ENCODE measurements at places on chromosomes 11 and 22.

- DNase-seq = no peak
Observed at GRCh38 chr22:44260216-44261035, 52.3 kb downstream of the SHISAL1 start.

- no peak for DNase-seq
Observed at GRCh38 chr11:1857064-1857463, 4.2 kb downstream of the LSP1 start.

DNA sequence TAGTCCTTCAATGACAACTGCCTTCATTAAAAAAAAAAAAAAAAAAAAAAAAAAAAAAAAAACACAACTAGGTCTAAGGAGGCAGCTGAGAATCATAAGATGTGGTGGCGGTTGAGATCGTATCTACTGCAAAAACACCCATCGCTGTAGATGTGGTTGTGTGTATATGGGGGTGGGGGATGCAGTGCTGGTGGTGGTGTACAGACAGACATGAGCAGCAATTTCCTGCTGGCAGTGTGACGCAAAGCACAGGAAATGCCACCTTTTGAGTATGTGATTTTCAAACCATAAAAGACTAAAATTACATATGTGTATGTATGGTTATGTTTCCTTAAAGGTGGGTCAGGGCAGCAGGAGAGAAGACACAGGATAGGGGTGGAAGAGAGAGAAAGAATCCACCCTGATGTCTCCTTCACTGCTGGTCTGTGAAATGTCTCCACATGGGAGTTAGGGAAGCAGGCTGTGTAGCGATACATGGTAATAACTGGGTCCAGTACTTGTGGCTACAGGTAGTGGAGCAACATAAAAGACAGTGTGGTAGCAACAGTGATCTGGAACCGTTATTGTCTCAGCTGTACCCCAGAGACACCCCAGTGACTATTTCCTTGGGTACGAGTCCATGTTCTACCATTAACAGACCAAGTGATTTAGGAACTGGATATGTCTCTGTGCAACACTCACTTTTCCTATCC is 57.9 kb downstream of the SYTL2 start:
- DNase-seq = peak; percentile 54

GRCh38 chr11:63872800-63873197 is 33.9 kb downstream of the MARK2 start:
- no peak for DNase-seq

- no peak for DNase-seq
Observed at GRCh38 chr11:102330231-102330630, 12.9 kb downstream of the BIRC3 start.

DNA sequence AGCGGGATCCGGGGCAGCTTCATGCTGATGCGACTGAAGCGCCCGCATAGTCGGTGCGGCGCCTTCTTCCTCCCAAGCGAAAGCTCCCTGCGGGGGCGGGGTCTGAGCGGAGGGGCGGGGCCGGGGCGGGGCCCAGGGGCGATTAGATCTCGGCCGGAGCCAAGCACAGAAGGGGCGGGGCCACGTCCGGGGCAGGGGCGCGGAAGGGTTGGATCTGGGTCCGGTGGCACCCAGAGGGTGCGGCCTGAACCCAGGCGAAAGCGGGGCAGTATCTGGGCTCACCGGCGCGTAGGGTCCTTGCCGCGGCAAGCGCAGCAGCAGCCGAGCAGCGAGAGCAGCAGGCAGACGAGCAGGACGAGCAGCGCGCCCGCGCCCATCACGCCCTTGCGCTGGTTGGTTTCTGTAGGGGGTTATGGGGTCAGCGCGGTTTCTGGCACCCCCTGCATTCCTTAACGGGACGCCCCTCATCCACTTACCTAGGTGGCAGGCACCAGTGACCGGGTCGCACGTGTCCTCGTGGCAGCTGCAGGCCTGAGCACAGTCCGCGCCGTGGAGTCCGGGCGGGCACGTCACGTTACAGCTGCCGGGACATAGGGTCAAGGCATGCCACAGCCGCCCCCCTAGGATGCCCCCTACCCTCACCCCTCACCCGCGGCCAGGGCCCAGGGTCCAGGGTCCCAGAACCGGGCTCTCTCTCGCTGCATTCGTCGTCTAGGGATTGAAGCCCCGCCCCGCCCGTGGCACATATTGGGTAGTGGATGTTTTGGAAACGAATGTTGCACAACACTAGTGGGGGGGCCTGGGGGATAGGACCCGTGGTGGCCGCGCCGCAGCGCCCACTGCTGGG is 8.1 kb downstream of the SCARF2 start:
- no peak for DNase-seq

GRCh38 chr11:88357323-88358039 is 19.9 kb upstream of the CTSC start:
- DNase-seq = peak; percentile 48

DNA sequence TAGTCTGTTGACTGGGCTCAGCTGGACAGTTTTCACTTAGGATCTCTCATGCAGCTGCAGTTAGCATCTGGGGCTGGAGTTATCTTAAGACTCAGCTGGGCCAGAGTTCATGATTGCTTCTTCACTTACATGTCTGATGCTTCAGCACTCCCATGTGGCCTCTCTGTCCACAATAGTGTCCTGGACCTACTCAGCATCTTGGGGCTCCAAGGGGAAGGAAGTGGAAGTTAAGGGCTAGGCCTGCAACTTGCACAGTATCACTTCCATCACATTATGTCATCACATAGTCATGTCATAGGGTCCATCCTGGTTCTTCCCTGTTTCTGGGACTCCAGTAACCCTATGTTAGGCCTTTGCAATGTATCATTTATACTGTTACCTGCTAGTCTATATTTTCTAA is 115.9 kb downstream of the C11orf65 start:
- no peak for DNase-seq

DNA sequence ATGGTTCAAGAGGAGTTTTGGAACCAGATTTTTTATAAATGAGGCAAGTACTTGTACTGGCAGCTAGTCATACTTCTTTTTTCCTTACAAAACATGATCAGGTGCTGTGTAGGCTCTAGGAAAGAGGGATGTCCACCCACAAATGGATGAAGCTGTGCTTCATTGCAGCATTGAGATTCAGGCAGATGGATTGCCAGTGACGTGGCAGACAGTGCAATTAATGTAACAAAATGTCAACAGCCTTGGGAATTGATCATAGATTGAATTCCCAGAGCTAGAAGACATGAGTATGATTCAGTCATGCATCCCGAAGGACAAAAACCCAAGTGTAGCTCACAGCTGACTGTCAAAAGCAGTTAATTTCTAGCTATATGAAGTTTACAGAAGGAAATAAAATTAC is 99.2 kb upstream of the RASSF10 start:
- DNase-seq = no peak

- no peak for DNase-seq
Observed at GRCh38 chr11:579830-580601, 3.7 kb downstream of the PHRF1 start.

DNA sequence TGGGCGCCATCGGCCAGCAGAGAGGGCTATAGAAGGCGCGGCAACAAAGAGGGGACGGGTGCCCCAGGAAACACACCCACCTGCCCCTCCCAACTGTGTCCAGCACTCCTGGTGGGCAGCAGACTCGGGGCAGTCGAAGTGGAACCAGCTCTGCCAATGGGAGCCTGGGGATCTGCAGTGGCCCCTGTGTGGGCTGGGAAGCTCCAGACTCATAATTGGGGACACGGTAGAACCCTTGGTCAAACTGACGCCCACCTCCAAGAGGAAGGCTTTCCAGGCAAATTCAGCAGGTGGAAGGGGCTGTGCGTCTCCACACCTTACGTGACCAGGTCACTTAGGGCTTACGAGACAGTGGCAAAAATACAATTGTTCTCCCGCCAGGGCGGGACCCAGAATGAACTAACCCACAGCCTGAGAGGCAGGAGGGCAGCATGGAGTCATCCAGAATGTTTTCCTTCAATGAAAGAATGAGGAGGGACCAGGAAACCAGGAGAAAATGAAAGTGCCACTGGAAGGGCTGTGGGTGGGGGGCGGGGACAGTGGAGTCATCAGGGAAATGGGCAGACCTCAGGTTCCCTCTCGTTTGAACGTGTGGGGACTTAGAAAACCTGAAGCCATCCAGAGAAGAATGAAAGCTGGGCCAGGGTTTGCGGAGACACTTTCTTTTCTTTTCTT is 53.2 kb upstream of the SHANK2 start:
- no peak for DNase-seq

GRCh38 chr11:70709596-70709995 is 311.3 kb downstream of the CTTN start:
- DNase-seq = no peak

DNA sequence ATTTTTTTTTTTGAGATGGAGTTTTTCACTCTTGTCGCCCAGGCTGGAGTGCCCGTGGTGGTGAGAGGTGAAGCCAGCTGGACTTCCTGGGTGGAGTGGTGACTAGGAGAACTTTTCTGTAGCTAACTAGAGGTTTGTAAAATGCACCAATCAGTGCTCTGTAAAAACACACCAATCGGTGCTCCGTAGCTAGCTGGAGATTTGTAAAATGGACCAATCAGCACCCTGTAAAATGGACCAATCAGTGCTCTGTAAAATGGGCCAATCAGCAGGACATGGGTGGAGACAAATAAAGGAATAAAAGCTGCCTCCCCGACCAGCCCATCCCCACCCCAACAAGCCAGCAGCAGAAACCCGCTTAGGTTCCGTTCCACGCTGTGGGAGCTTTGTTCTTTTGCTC is 4.4 kb upstream of the RAPSN start:
- no peak for DNase-seq

DNA sequence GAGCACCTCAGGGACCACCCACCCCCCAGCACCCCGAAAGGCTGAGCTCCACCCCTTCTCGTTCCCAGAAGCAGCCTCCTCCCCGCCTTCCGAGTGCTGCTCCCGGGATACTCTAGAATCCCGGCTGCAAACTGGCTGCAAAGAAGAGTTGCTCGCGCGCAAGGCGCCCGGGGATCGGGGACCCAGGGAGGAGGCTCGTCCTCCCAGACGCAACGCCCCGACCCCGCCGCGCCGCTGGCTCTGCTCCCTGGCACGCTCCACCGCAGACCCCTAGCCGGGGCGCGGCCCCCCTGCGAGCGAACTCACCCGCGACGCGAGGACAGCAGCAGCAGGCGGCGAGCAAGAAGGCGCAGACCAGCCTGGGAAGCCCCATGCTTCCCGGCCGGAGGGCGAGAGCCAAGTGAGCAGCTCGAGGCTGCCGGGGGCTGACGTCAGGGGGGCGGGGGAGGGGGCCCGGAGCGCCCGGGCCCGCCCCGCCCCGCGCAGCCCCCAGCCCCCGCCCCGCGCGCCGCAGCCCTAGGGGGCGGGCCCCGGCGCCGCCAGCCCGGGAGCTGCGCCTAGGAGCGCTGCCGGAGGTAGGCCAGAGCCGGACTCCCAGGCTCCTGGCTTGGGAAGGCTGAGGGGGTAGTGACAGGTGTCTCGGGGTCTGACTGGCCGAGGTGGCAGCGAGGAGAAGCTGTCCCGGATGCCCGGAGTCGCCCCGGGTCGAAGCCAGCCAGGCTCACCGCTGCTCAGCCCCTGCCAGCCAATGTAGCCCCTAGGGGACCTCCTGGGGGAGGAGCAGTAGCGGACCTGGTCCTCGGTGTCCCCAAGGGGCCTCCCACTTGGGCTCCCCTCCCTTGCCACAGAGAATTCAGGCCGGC is at the start of gene MCAM:
Gene MCAM (minus strand): TSS at position 402 of the 863 bp plus-strand sequence. CDS start 29 bp downstream, at position 373.
- no peak for DNase-seq

- DNase-seq = no peak
Observed at GRCh38 chr11:18700375-18700774, 1.8 kb downstream of the TMEM86A start.

GRCh38 chr11:48129697-48130395 is 86.8 kb upstream of the OR4B1 start:
- DNase-seq = no peak

GRCh38 chr22:25661073-25661472 is 80.9 kb upstream of the MYO18B start:
- no peak for DNase-seq

- no peak for DNase-seq
Observed at GRCh38 chr11:13119941-13120520, 110.9 kb downstream of the RASSF10 start.

DNA sequence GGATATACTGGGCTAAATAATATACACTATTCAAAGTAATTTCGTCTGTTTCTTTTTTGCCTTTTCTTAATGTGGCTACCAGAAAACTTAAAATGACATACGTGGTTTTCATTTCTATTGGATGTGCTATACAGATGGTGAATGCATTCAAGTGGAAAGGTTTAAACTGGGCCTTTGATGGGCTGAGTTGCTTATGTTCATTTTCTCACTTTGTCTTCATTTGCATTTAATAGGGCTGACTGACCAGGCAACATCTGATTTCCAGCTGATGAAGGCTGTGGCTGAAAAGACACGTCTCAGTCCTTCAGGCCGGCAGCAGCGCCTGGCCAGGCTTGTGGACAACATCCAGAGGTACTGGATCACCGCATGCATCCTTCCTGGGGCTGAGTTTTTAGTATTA is 27.9 kb downstream of the PIWIL4 start:
- no peak for DNase-seq

GRCh38 chr11:127492029-127492428 is 491.5 kb upstream of the KIRREL3 start:
- DNase-seq = no peak

GRCh38 chr11:5531053-5531831 is 14.7 kb upstream of the UBQLNL start:
- DNase-seq = no peak

DNA sequence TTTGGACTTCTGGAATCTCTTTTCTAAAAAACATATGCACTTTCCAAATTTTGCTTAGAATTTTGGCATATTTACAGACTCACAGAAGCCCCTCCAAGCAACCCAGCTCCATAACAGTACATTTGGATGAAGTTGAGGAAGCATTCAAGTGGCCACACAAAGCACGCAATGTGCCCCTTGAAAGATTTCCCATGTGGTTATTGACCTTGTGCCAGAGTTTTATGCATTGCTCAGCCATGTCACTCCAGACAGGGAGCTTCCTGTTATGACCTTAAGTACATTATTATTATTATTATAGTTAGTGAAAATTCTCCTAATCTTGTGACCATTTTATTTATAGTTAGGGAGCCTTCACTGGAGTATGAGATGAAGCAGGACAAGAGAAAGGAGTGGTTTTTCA is 35.0 kb upstream of the BDNF start:
- DNase-seq = no peak

- DNase-seq = no peak
Observed at GRCh38 chr11:124577716-124578427, 8.1 kb downstream of the OR8A1 start.

GRCh38 chr11:62443390-62444235 is 24.8 kb downstream of the SCGB1A1 start:
- no peak for DNase-seq

- no peak for DNase-seq
Observed at GRCh38 chr11:104043678-104044239, 7.3 kb downstream of the DDI1 start.

GRCh38 chr22:19723983-19724827 is 866 bp downstream of the GP1BB start:
- no peak for DNase-seq

DNA sequence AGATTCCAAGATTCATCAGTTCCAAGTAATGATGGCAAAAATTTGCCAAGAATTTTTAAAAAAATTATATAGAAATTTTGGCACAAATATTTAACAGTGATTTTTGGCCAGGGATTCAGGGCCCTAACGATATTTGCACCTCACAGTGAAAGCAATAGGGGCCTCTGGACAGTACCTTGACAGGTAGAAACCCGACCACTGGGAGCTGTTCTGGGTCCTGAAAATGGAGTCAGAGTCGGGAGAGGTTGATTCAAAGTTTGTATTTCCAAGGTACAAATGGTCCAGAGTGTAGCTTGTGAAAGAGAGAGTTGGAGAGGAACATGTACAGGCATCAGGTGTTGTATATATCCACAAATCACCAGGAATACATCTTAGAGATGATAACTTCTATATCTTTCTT is 41.6 kb downstream of the MRGPRX2 start:
- no peak for DNase-seq
